ENCODE measurements at places on chromosomes 1 and 21. TPM values are rescaled to one million over a fixed set of nuclear protein-coding genes. Genes with fewer than 3 reads are reported as not detected.

GRCh38 chr1:15866721-15867201 lies 19.3 kb downstream of the SPEN start:
- H3K4me3 ChIP-seq: no peak overlapping the region
- no peaks in the 10 kb centered on the region for H3K27me3 ChIP-seq
- H3K36me3 ChIP-seq: peaks cover 3% of the 10 kb centered on the region
- DNase-seq: no peak
- no peak overlapping the region for H3K27ac ChIP-seq
- peaks cover 6% of the 10 kb centered on the region for H3K4me1 ChIP-seq

Gene OR2L8
- polyA plus RNA-seq: not detected

Gene FCER1G
- 14.5 TPM for polyA plus RNA-seq

Gene TBX19
- polyA plus RNA-seq: 1.3 TPM

DNA sequence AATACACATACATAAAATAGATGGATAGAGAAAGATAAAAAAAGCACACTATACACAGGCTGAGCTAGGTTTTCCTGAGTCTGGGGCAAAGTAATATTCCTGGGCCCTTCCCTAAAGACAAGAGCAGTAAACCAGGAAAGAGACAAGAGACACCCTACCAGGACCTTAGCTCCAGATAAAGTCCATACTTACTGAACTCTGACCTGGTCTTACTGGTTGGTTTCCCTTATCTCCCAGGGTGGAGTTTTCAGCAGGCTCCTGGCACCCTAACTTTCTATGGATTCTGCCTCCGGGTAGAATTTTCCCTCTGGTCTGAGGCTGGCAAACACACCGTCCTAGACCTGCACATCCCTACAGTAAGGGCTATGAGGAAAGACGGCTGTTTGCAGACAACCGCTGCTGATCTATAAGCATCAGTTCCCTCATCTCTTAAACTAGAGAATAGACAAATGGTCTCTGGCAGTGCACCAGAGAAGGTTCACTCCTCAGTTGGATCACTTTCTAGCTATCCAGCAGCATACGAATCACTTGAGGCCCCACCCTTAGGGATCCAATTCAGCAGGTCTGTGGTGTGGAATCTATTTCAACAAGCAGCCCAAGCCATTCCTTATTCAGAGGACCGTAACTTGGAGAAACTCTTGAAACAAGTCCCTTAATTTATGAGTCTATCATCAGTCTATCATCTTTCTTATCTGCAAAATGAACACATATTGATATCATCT lies 52.0 kb downstream of the ARHGEF11 start:
- H3K36me3 ChIP-seq: no peaks in the 10 kb centered on the region
- H3K27ac ChIP-seq: no peak overlapping the region
- DNase-seq: no peak
- H3K27me3 ChIP-seq: no peaks in the 10 kb centered on the region
- H3K4me3 ChIP-seq: no peak overlapping the region

- no peak overlapping the region for H3K27ac ChIP-seq
- no peaks in the 10 kb centered on the region for H3K36me3 ChIP-seq
- H3K27me3 ChIP-seq: no peaks in the 10 kb centered on the region
- no peak overlapping the region for H3K4me3 ChIP-seq
- H3K4me1 ChIP-seq: no peaks in the 10 kb centered on the region
These were observed 534.4 kb upstream of the CAMK1G start for GRCh38 chr1:209048941-209049669.

Gene ANKRD45
- polyA plus RNA-seq: 15.4 TPM

DNA sequence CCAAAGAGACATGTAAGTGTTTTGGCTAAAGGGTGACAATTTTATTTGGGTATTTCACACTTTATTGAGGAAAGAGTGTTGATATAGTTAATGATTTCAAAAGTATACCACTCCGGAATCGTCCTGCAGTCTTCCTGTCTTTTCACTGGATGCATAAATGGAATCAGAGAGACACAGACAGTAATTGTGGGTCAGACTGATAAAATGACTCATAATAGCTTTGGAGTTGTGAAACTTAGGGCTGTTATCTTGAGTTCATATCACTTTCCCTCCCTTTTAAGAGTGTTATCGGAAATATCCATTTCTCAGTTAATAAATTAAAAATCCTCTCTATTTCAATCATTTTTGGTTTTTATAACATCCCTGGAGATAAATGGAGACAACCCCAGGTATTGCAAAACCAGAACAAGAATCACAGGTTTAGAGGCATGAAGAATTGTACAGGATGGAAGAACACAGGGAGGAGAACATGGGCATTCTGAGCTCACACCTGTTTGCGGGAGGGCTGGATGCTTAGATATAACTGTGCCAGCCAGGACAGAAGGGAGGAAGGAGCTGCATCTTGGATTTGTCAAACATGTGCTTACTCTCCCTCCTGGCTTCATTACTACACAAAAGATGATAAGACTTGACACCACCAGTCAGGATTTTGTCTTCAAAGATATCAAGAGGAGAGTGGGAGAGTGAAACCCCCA lies 185.4 kb downstream of the LMO4 start:
- H3K27me3 ChIP-seq: no peaks in the 10 kb centered on the region
- H3K4me3 ChIP-seq: no peak overlapping the region
- H3K36me3 ChIP-seq: no peaks in the 10 kb centered on the region
- DNase-seq: no peak

GRCh38 chr1:184987696-184988095 lies 13.4 kb upstream of the NIBAN1 start:
- no peaks in the 10 kb centered on the region for H3K36me3 ChIP-seq
- no peaks in the 10 kb centered on the region for H3K27me3 ChIP-seq
- H3K27ac ChIP-seq: no peak overlapping the region
- no peak overlapping the region for H3K4me3 ChIP-seq
- DNase-seq: no peak

GRCh38 chr1:180299479-180300221 lies 69.6 kb downstream of the LHX4 start:
- no peak overlapping the region for H3K27ac ChIP-seq
- no peak for DNase-seq
- no peaks in the 10 kb centered on the region for H3K36me3 ChIP-seq

Gene ADIPOR1
- polyA plus RNA-seq: 74.8 TPM

- H3K4me1 ChIP-seq: peaks cover 6% of the 10 kb centered on the region
- no peak for DNase-seq
- no peak overlapping the region for H3K4me3 ChIP-seq
- no peak overlapping the region for H3K27ac ChIP-seq
- H3K27me3 ChIP-seq: no peaks in the 10 kb centered on the region
- H3K36me3 ChIP-seq: no peaks in the 10 kb centered on the region
These were observed 38.0 kb upstream of the SERBP1 start for GRCh38 chr1:67468066-67468718.

Gene PAPPA2
- polyA plus RNA-seq: 3.9 TPM

DNA sequence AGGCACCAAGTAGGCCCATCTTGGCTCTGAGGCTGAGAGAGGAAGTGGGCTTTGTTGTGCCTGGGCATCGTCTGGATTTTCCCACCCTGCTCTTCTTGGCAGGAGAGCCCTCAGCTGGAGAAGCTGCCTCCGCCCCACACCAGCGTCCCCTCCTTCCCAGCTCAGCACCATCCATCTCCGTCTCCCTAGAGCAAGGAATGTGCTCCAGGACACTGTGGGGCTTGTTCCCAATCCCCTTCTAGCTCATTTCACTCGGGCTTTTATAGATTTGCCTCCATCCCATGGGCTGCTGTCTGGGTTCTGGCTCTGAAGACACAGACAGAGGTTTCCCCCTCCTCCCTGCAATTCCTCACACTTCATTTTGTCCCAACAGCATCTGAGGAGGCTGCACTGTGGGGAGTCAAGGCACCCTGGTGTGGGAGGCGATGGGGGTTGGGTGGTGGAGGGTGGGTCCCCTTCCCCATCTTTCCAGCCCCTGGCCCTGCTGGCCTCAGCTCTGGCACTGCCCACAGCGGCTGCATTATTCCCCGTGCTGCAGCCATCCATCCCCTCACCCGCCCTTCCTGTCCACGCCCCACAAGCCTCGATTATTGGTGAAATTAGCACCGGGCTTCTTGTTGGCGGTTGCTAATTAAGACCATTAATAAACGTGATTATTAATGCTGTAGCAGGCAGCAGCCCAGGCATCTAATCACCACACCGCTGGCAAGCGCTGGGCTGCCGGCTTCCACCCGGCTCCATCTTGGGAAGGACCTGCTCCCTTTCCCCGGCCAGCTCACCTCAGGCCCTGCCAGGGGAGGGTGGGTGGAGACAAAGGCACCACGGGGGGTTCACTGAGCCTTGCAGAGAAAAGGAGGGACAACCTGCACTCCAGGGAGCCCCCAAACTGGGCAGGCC lies 21.7 kb downstream of the RHBG start:
- H3K36me3 ChIP-seq: no peaks in the 10 kb centered on the region
- no peak overlapping the region for H3K4me3 ChIP-seq
- no peak for DNase-seq

DNA sequence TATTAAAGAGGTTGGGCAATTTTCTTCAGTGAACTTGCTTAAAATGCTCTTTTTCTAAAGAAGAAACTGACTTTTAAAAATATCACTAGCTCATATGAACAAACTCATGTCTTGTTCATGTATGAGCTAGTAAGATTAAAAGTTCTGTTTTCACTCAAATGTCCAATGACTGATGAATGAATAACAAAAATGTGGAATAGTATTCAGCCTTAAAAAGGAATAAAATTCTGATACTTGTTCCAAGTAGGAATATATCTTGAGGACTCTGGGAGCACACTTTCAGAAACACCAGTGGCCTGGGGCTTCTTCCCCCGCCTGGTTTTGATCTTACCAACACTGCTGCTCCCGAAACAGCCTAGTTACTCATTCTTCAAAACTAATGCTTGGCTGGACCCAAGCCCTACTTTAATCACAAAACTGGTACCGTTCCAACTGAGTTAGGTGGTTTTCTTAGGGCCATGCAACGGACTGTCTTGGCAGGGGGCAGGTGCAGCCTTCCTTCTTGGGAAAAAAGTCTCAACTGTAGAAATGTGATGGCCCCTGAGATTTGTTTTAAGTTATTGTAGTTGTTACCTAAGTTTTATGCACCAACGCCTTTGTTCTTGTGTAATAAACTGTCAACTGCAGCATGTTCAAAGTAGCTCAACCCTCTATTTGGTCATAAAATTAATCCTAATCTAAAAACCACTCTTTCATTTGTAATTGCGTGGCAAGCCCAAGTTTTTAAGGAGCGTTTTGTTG lies 116.0 kb downstream of the ETS2 start:
- H3K4me3 ChIP-seq: no peak overlapping the region
- no peaks in the 10 kb centered on the region for H3K36me3 ChIP-seq
